ENCODE measurements at places on chromosomes 11 and 22. TPM values are rescaled to one million over a fixed set of nuclear protein-coding genes. Genes with fewer than 3 reads are reported as not detected.

Gene ACR
- 0.54 TPM for polyA plus RNA-seq

GRCh38 chr11:63939397-63939891 lies 642 bp downstream of the NAA40 start:
- DNase-seq: no peak

Gene KCTD14
- polyA plus RNA-seq: 8.1 TPM

Gene RBMXL2
- polyA plus RNA-seq: not detected

Gene CREB3L1
- polyA plus RNA-seq: 28.6 TPM

Gene PATE2
- polyA plus RNA-seq: 0.14 TPM

GRCh38 chr22:32587449-32587848 lies 112.8 kb downstream of the FBXO7 start:
- no peak for DNase-seq

Gene GTSE1
- polyA plus RNA-seq: 13.1 TPM

GRCh38 chr11:87767615-87768014 lies 407.6 kb downstream of the RAB38 start:
- no peak for DNase-seq

DNA sequence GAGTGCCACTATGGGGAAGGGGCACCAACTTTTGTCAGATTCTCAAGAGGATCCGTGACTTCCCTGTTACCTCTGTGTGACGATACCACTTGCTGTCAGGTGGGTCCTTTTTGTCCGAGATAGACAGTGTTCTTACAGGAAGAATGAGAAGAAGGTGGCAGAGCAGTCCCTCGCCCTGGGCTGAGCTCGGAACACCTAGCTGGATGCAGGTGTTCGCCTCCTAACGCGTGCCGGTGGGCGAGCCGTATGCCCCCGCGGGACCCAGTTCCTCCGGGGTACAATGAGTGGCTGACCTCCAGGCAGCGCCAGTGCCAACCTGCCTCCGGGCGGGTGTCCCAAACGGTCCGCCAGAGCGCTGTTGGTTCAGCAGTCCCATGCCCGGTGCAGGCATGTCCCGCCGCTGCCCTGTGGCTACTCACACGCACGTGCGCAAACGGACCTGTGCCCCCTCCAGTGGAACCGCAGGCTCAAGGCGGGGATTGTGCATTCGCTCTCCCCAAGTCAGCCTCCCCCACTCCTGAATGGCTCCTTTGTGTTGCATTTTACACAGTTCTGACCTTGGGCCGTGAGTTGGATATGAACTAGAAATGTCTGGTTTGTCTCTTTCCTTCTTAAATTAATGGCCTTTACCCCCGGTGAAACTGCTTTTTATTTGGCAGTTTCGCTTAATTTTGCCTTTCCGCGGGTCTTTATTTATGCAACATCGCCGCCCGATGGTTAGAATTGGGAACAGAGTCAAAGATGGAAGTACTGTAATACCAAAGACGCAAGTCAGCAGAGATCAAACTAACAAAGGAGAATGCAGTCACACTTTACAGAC lies 1.1 kb upstream of the ABTB2 start:
- peak; percentile 81 for DNase-seq

Gene SHISA8
- polyA plus RNA-seq: not detected

Gene OR51E2
- polyA plus RNA-seq: 0.28 TPM

Gene MCAM
- 89.3 TPM for polyA plus RNA-seq

GRCh38 chr22:34993548-34993947 lies 72.4 kb upstream of the ISX start:
- DNase-seq: no peak

Gene SNX32
- polyA plus RNA-seq: 3.1 TPM

DNA sequence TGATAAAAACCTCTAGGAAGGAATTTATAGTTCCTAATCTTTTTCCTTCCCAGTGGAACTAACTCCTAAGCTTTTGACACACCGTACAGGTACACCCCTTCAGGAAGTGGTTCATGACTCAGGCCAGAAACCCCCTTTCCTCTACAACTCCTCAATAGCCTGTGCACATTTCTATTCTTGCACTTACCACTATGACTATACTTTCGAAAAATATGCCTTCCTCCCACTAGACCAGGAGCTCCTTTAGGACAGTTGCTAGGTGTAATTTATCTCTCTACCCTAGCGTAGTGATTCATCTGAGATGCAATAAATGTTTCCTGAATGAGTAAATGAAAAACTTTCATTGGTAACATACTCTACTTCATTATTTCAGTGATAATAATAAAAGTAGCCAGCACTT lies 14.5 kb downstream of the MAP6 start:
- DNase-seq: no peak

- DNase-seq: no peak
These were observed 8.8 kb downstream of the BCL9L start for GRCh38 chr11:118916842-118917388.

GRCh38 chr11:67307545-67308001 lies 4.2 kb downstream of the SSH3 start:
- DNase-seq: no peak

- no peak for DNase-seq
These were observed 72.7 kb upstream of the PITPNB start for GRCh38 chr22:27991586-27992293.

- no peak for DNase-seq
These were observed 517 bp downstream of the HIRA start for GRCh38 chr22:19430890-19431541.
